ENCODE measurements at places on chromosomes 2 and 18.

- DNase-seq, result no peak
These were observed 70.2 kb upstream of the SMIM21 start for GRCh38 chr18:75497576-75498235.

GRCh38 chr2:202337151-202337550, 39.0 kb upstream of the BMPR2 start:
- no peak for DNase-seq

- no peak for DNase-seq
These were observed 207.5 kb upstream of the ST6GAL2 start for GRCh38 chr2:107093426-107093957.

DNA sequence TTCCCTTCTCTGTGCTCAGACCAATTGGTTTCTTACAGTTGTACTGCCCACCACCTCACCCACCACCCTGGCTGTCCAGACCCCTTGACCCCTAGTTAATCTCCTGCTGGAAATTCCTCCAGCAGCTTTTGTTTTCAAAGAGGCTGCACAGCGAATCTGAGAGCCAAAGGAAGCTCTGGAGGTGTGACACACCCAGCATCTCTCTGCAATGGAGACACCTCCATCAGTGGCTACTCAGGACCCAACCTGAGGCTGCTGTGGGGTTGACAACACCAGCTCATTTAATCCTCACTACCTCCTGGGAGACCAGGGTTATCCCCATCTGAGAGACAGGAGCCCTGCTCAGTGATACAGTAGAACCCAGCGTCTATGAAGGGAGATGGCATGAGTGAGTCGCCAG, 86.4 kb downstream of the BIN1 start:
- no peak for DNase-seq

DNA sequence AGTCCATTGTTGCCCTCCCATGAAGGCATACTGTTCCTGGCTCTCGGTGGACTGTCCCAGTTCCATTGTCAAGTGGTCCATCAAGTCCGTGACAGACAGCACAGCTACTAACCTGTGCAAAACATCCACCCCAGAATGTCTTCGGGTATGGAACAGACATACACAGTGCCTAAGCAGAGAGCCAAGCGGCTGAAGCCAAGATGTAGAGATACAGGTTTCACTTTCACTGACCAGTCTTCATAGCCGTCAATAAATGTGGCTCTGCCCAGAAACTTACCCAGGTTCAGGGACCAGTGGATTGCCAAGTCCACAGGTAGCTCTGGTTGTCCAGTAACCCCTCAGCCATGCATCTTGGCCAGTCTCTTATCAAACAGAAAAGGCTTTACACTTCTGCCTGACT, 10.7 kb upstream of the PAPOLG start:
- no peak for DNase-seq

- DNase-seq, result no peak
These were observed 2.9 kb downstream of the MALT1 start for GRCh38 chr18:58674159-58674558.

- DNase-seq, result no peak
These were observed 93.4 kb upstream of the FN1 start for GRCh38 chr2:215529271-215529670.

- DNase-seq, result no peak
These were observed 149.6 kb downstream of the MYT1L start for GRCh38 chr2:2181493-2181892.
